CD8-positive, alpha-beta T cell (primary cell): ENCODE measurements at places on chromosomes 2 and 18.
A peak's percentile ranks its signal among the peaks of the same experiment; 100 is the strongest.

- peak; percentile 45 for DNase-seq
Measured at GRCh38 chr2:96891591-96892333, 21.9 kb upstream of the SEMA4C start.

DNA sequence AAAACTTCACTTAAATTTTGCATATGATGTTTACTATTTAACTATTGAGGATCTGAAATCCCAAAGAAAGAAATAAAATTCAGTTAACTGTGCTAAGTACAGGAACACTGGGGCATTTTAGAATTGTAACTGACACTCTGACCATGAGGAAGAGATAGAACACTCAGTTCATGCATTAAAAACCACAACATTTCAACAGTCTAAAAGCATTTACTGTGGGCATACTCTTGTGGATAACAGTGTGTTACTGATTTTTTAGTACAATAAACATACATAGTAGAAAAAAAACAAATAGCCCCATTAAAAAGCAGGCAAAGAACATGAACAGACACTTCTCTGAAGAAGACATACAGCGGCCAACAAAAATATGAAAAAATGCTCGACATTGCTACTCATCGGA, 1122.7 kb upstream of the PIK3C3 start:
- DNase-seq: no peak

DNA sequence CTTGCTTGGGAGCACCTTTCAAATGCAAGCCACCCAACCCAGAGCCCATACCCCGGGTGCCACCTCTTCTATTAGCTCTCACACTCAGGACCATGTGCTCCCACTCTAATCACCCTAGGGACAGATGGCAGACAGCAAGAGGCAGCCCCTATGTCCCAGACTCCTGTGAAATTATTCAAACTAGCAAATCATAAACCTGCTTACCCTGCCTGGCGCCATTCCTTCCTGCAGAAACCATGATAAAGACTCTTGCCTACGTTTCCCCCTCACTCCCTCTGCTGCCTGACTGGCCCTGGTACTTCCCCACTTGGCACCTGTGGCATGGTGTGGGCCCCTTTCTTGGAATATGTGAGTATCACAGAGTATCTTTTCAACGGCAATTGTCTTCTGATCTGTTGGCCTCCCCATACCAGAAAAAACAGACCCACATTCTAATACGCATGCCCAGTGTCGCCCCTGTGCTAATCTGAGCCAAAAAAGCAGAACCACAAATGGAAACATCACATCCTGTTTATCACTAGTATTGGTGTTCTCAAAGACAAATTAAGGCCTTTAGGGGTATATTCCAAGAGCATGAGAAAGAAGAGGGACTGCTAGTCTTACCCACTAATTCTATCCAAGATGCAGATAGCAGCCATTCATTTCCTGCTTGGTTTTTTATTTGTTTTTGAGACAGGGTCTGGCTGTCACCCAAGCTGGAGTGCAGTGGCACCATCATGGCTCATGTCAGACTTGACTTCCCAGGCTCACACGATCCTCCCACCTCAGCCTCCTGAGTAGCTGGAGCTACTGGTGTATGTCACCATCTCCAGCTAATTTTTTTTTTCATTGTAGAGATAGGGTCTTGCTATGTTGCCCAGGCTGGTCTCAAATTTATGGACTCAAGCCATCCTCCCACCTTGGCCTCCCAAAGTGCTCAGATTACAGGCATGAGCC, 44.1 kb upstream of the TTC39C start:
- DNase-seq: peak; percentile 44

DNA sequence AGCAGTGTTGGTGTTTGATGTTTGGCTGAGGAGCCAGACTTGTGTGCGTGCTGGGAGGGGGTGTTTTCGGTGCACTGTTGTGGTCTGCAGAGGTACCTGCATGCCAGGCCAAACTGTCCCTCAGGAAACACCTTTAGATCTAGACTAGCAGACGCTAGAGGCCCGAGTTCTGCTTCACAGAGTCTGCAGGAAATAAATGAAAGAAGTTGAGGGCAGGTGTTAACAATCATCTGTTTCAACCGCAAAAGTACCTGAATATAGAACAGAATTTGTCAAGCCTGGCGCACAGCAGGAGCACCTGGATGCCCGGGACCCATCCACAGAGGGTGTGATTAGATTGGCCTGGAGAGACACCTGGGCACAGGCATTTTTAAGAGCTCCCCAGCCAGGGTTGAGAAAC, 40.5 kb upstream of the REL start:
- DNase-seq: no peak

- DNase-seq: no peak
Measured at GRCh38 chr2:595141-595815, 81.9 kb downstream of the TMEM18 start.

- DNase-seq: no peak
Measured at GRCh38 chr2:145021962-145022665, 502.2 kb upstream of the ZEB2 start.

- no peak for DNase-seq
Measured at GRCh38 chr2:69177785-69178636, 165.0 kb downstream of the ANTXR1 start.

DNA sequence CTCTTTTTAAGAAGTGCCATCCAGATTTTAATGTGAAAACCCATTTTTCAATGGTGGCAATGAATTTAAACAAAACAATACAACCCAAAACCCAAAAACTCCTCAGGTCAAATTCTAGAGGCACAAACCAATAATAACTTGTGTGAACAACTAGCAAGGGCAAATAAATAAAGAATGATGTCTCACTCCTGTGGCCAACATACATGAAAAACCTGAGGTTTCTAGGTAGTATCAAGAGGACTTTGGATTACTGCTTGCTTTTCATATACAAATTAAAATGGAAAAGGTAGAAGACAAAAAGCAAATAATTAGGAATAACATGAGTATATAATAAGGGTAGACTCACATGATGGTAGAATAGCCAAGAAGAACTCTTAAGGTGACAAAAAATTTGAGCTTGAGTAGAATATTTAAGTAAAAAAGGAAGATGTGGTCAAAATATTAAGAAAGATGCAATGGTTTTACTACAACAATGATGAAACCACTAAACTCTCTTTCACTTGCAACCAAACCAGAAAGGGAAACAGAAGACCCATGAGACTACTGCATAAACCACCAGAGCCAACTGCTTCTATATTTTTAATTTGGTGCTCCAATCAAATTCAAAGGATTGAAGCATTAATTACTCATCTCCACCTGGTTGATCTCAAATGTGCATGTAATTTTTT, 53.5 kb downstream of the DARS1 start:
- no peak for DNase-seq

DNA sequence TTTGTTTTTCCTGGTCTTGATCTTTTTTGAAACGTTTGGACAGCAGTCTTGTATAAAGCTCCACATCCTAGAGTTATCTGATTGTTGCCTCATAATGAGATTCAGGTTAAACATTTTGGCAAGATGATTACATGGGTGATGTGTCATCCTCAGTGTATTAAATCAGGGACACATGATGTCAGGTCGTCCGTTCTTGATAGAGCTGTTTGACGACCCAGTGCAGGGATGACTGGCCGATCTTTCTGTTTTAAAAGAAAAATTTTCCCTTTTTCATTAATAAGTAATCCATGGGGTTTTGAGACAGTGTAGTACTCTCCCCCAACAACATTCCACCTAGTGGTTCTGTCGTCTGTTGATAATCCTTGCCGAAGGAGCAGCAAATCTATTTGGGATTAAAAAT, 44.5 kb upstream of the SERPINB2 start:
- no peak for DNase-seq

GRCh38 chr2:236452238-236452637, 117.4 kb upstream of the ACKR3 start:
- no peak for DNase-seq

- DNase-seq: no peak
Measured at GRCh38 chr18:1002653-1003178, 98.0 kb downstream of the ADCYAP1 start.

GRCh38 chr2:216217904-216218260, 108.7 kb downstream of the XRCC5 start:
- DNase-seq: no peak

DNA sequence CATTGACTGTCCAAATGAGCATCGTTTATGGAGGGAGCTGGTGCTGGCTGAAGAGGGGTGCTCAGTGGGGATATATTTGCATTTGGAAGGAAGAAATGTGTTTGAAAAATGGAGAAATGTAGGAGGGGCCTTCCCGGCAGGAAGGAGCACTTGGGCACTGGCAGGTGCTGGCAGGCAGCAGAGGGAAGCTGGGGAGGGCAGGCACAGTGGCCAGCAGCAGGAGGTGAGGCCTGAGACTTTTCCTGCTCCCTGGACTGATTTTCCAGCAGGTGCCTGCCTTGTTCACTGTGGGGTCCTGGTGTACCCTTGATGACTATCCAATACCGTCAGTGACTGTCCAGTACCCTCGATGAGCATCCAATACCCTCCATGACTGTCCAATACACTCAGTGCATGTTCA, 20.8 kb upstream of the HPCAL1 start:
- DNase-seq: no peak

GRCh38 chr18:62766266-62766665, 50.9 kb downstream of the PHLPP1 start:
- no peak for DNase-seq

- no peak for DNase-seq
Measured at GRCh38 chr2:218427741-218428140, 8.8 kb downstream of the VIL1 start.

- DNase-seq: no peak
Measured at GRCh38 chr2:233473386-233473791, 93.2 kb downstream of the USP40 start.

- no peak for DNase-seq
Measured at GRCh38 chr2:24893934-24894333, 26.1 kb downstream of the ADCY3 start.

DNA sequence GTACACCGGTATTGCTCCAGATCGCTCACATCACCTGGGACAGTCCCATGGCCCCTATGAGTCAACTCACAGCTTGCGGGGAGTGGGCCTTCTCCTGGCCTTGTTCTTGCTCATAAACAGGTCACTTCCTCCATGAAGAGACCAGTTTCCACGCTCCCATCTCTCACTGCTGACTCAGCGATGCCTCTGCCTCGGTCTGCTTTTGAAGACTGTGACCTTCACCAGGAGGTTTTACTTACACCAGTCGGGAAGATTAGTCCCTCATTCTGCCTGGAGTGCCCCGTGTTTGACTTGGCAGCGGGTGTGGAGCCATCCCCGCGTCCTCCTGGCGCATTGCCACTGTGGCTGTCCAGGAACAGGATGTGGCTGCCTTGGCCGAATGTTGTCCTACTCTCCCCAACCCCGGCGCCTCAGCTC, 159.8 kb downstream of the RHBDD1 start:
- DNase-seq: no peak
